HepG2 (cell line): ENCODE measurements at places on chromosomes 11 and 22. TPM values are rescaled to one million over a fixed set of nuclear protein-coding genes. Genes with fewer than 3 reads are reported as not detected.

GRCh38 chr11:68904248-68904847, 657 bp downstream of the IGHMBP2 start:
- peak overlapping the region; percentile 71 for H3K4me3 ChIP-seq
- H3K27ac ChIP-seq, result peak overlapping the region; percentile 74
- DNase-seq, result no peak

DNA sequence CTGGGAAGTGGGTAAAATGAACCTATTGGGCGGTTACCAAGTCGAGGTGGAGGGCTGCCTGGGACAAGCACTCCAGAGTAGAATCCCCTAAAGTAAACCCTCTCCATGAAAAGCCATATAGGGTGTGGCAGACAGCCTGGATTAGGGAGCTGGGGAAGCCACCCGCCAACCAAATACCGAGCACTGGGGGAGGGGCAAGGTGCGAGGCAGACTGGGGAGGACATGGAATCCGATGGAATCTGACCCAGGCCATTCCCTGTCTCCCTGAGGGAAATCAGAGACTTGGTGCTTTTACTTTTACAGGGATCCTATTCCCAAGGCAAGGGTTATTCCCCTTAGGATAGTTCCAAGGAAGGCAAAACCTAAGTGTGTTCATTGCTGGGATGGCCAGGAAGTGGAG, 130.9 kb upstream of the HSD17B12 start:
- H3K4me1 ChIP-seq, result peaks cover 11% of the 10 kb centered on the region
- no peak overlapping the region for H3K27ac ChIP-seq
- no peak overlapping the region for H3K4me3 ChIP-seq
- peaks cover 4% of the 10 kb centered on the region; the same call in 1 of the 2 replicates for H3K27me3 ChIP-seq

GRCh38 chr11:123421589-123421988, 8.5 kb upstream of the GRAMD1B start:
- no peak for DNase-seq
- H3K27me3 ChIP-seq, result peaks cover 5% of the 10 kb centered on the region; the same call in 1 of the 3 replicates
- H3K4me3 ChIP-seq, result no peak overlapping the region
- H3K27ac ChIP-seq, result no peak overlapping the region

- H3K36me3 ChIP-seq, result no peaks in the 10 kb centered on the region
- peaks cover 85% of the 10 kb centered on the region for H3K4me1 ChIP-seq
- H3K27ac ChIP-seq, result peak overlapping the region; percentile 54
- peaks cover 41% of the 10 kb centered on the region for H3K27me3 ChIP-seq
These were observed 23.9 kb upstream of the PANX2 start for GRCh38 chr22:50146439-50147238.

The PICK1 gene
- 16.0 and 19.3 TPM in 2 replicates for total RNA-seq

DNA sequence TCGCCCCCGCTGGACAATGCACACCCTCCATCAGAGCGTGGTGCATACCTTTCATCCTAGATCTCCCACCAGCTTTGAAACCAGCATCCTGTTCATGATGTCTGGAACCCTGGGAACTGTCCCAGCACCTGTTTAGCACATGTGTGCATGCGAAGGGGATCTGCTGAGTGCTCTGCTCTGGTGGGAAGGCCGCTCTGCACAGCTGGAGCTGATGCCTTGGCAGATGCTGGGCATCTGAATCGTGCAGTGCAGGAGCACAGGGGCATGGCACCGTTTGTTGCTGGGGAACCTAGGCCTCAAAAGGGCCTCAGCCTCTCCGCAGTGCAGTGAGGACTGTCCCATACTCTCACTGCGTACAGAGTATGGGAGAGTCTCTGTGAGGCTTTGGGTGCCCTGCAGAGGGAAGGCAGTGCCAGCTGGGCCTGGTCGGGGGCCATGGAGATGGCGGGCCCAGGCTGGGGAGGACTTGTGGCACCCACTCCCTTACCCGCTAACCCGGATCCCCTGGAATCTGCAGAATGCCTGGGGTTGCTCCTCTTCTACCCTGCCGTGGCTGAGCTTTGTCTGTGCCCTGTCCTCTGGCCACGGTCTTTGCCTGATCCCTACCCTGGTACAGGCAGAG, 72.9 kb upstream of the ATXN10 start:
- no peak for DNase-seq
- no peak overlapping the region for H3K27ac ChIP-seq
- 0 out of 3 replicates have a peak, but pooled peaks cover 2% of the 10 kb centered on the region for H3K36me3 ChIP-seq

The SLC25A18 gene
- 0.75 and 0.86 TPM in 2 replicates for total RNA-seq

GRCh38 chr22:42958937-42959336, 56.0 kb downstream of the PACSIN2 start:
- DNase-seq, result no peak
- no peaks in the 10 kb centered on the region for H3K27me3 ChIP-seq
- H3K27ac ChIP-seq, result peak overlapping the region; percentile 75
- H3K4me1 ChIP-seq, result peaks cover 100% of the 10 kb centered on the region

DNA sequence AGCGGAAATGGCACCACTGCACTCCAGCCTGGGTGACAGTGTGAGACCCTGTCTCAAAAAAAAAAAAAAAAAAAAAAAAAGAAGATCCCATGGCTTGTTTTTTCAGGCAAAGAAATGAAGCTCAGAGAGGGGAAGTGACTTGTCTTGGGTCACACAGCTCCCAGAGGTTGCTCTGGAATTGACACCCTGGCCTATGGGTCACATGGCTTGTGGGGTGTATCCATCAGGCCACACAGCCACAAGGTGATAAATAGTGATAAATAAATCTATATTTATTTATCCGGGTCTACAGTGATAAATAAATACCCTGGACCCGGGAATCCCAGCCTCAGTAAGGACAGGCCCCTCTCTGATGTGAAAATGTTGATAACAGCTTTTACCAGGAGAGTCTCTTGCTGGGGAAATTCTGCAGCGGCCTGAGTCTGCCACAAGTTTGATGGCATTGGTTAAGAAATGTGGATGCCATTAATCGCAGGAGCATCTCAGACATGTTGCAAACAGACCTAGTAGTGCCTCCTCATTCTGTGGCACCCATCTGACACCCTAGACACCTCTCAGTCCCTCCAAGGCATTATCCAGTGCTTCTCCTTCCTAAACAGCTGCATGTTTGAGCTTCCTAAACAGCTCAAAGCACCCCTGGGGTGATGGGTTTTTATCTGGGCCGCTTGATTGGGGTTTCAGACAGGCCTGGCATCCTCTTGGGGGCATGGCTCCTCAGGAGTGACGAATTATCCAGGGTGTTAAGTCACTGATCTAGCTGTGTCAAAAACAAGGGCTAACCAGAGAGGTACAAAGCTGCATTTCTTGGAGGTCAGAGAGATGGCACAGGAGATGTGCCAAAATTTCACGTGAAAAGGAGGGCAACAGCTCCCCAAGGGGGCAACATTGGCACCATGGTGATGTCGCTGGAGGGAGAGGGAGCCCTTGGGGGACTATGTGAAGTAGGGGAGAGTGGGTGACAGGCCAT, 1.9 kb upstream of the EMID1 start:
- no peak overlapping the region for H3K27ac ChIP-seq
- H3K36me3 ChIP-seq, result no peaks in the 10 kb centered on the region
- H3K4me3 ChIP-seq, result no peak overlapping the region
- no peak for DNase-seq
- H3K27me3 ChIP-seq, result peaks cover 7% of the 10 kb centered on the region

The HEPHL1 gene
- total RNA-seq, result 0.04 and 0.07 TPM in 2 replicates

GRCh38 chr22:23509571-23510302, 70.4 kb downstream of the IGLL1 start:
- DNase-seq, result no peak
- H3K27ac ChIP-seq, result no peak overlapping the region
- H3K36me3 ChIP-seq, result no peaks in the 10 kb centered on the region
- H3K4me3 ChIP-seq, result no peak overlapping the region
- peaks cover 56% of the 10 kb centered on the region for H3K4me1 ChIP-seq
- H3K27me3 ChIP-seq, result no peaks in the 10 kb centered on the region

The KRTAP5-2 gene
- not detected in 2 replicates for total RNA-seq

The CTSW gene
- not detected in 2 replicates for total RNA-seq

The IFITM1 gene
- total RNA-seq, result 0.38 TPM in 1 of 2 replicates, not detected in the other

GRCh38 chr11:113255096-113255495, 59.3 kb upstream of the TTC12 start:
- peaks cover 2% of the 10 kb centered on the region; the same call in 1 of the 2 replicates for H3K27me3 ChIP-seq
- H3K36me3 ChIP-seq, result no peaks in the 10 kb centered on the region
- no peak overlapping the region for H3K27ac ChIP-seq

GRCh38 chr11:65159012-65159411, 11.0 kb upstream of the SPDYC start:
- DNase-seq, result no peak
- no peaks in the 10 kb centered on the region for H3K36me3 ChIP-seq
- no peak overlapping the region for H3K4me3 ChIP-seq
- H3K4me1 ChIP-seq, result peaks cover 11% of the 10 kb centered on the region

GRCh38 chr11:118199135-118199534, 22.7 kb upstream of the SCN2B start:
- peaks cover 88% of the 10 kb centered on the region for H3K4me1 ChIP-seq
- peak overlapping the region; percentile 16 for H3K27ac ChIP-seq
- H3K27me3 ChIP-seq, result no peaks in the 10 kb centered on the region

The E2F8 gene
- 8.9 and 9.4 TPM in 2 replicates for total RNA-seq

- no peak overlapping the region for H3K27ac ChIP-seq
- no peaks in the 10 kb centered on the region for H3K27me3 ChIP-seq
- peaks cover 14% of the 10 kb centered on the region for H3K36me3 ChIP-seq
These were observed 39.7 kb downstream of the USP35 start for GRCh38 chr11:78228467-78228866.

GRCh38 chr11:123273616-123274015, 78.6 kb upstream of the CLMP start:
- H3K27ac ChIP-seq, result no peak overlapping the region
- no peaks in the 10 kb centered on the region for H3K4me1 ChIP-seq

DNA sequence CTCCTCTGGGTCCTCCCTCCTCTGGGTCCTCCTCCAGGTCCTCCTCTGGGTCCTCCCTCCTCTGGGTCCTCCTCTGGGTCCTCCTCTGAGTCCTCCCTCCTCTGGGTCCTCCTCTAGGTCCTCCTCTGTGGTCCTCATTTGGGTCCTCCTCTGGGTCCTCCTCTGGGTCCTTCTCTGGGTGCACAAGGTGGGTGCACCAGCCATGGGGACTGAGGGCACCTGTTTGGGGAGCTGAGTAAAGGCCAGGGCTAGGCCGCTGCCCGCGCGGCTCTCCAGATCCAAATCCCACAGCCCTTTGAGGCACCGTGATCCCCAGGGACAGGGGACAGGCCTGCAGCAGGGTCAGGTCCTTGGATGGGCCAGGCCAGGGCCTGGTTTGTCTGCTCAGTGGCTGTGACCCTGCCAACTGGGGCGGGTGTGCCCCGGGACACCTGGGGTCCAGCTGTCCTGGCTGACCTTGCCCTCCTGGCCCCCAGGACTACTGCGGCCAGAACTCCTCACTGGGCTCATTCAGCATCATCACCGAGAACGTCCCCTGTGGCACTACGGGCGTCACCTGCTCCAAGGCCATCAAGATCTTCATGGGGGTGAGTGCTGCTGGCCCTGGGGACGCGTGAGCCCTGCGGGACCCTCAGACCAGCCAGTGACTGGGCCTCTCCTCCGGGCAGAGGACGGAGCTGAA, 12.7 kb downstream of the MUC2 start:
- no peaks in the 10 kb centered on the region for H3K4me1 ChIP-seq
- no peaks in the 10 kb centered on the region for H3K36me3 ChIP-seq
- H3K27ac ChIP-seq, result no peak overlapping the region
- no peak overlapping the region for H3K4me3 ChIP-seq

- H3K27ac ChIP-seq, result no peak overlapping the region
- no peak for DNase-seq
- peaks cover 22% of the 10 kb centered on the region for H3K4me1 ChIP-seq
- no peaks in the 10 kb centered on the region; the same call in 1 of the 2 replicates for H3K27me3 ChIP-seq
- H3K4me3 ChIP-seq, result no peak overlapping the region
- no peaks in the 10 kb centered on the region for H3K36me3 ChIP-seq
These were observed 99.4 kb downstream of the ZBTB16 start for GRCh38 chr11:114158886-114159285.
